ENCODE measurements at places on chromosomes 2 and 18.

- no peak for DNase-seq
Measured at GRCh38 chr2:111175615-111176014, 54.9 kb downstream of the BCL2L11 start.

GRCh38 chr2:59449274-59449673 lies 1104.2 kb downstream of the BCL11A start:
- DNase-seq: peak; percentile 10

DNA sequence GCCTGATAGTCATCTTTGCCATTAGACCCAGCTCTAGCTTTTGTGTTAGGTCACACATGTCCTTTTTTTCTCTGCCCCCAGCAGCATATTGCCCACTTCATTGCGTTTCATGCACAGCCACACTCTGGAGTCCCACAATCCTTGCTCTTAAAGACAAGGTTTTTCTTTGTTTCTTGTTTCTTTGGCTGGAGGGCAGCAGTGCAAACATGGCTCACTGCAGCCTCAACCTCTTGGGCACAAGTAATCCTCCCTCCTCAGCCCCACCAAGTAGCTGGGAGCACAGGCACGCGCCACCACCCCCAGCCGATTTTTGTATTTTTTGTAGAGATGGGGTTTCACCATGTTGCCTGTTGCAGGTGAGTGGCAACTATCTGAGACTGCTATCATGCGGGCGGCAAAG lies 16.9 kb upstream of the PAPOLG start:
- no peak for DNase-seq

GRCh38 chr2:49189512-49190225 lies 35.4 kb upstream of the FSHR start:
- DNase-seq: no peak

DNA sequence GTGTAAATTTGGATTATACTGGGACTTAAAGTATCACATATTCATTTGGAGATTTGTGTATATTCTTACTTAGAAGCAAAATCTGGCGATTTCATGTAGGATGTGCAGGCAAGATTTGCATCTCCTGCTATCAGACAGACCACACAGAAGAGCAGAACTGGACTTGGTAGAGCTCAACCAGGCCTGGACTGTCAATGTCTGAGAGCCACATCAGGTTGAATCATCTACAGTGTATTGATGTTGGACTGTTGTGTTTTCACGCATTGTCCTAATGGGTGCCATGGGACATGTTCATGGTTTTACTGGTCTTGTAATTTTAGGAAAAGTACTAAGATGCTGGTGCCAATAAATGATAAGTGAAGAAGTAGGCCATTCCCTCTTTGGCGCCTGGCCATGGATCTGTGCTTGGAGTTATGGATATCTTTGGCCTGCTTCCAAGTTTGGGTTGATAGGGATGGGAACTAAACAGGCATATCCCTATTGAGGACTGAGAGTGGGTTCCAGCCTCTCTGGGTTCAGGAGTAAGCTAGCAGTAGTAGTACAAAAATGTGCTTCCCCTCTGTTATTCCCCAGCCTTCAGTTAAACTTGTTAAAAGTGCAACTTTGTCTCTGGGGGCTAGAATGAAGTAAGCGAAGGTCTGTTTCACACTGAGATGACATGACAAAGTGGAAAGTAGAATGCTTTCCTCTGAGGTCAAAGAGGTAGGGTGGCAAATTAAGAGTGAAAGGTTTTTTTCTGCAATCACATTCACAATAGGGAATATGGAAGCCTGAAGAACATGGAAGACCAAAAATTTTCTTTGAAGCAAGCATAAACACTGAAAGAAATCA lies 49.2 kb upstream of the NEMP2 start:
- DNase-seq: no peak

GRCh38 chr2:60070196-60070595 lies 483.3 kb downstream of the BCL11A start:
- no peak for DNase-seq

GRCh38 chr2:215863687-215864086 lies 149.7 kb downstream of the MREG start:
- peak; percentile 28 for DNase-seq

DNA sequence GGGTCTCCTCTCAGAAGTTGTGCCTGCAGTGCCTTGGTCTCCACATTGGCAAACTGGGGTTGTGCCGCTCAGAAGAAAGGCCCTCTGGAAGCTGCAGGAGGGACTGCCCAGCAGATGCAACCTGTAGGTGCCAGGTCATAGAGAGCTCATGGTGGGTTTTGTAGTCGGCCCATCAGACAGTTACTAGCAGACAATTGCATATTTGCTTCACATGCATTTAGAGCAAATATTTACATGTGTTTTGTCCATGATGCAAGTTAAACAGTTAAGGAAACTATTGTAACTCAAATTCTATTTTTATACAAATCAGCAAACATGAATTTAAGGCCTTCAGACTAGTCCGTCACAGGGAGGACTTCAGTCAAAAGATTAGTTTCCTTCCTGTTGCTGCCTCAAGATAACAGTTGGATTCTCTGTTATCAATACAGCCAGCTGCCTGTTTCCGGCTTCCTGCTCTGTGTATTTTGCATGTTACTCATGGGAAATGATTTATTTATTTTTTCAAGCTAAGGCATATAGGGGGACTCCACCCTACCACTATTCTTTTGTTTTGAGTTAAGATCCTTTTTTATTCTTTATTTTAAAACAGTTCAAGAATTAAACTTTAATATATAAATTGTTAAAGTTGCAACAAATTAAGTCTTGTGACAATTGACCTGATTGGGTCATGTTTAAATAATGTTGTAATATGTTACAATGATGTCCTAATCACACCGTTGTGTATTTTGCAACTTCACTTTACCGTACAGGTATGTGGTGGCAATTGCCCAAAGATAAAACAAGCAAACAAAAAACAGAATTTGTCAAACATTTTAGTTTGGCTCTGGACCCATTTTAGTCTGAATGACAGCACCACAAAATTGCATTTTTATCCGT lies 133.5 kb downstream of the SPTBN1 start:
- no peak for DNase-seq

DNA sequence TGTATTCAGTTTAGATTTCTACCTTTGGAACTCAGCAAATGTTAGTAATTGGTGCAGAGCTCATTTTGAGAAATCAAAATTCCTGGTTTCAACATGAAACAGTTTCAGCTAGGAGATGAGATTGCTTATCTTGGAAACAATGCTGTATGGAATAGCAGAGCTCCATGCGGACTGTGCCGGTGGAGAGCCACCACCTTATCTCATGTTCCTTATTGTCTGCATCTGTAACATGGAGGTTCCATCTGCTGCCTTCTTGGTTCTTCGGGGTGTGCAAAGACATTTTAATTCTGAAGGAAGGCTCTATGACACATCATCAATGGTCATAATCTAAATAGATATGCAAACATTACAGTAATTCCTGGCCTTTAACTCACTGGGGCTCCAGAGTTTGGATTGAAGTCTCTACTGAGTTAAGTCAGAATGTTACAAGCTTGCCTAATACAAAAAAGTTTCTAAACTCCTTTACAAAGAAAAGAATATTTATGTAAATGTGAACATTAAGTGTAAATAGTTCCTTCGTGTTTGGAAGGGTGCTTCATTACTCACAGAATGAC lies 65.3 kb downstream of the PRKRA start:
- DNase-seq: no peak

DNA sequence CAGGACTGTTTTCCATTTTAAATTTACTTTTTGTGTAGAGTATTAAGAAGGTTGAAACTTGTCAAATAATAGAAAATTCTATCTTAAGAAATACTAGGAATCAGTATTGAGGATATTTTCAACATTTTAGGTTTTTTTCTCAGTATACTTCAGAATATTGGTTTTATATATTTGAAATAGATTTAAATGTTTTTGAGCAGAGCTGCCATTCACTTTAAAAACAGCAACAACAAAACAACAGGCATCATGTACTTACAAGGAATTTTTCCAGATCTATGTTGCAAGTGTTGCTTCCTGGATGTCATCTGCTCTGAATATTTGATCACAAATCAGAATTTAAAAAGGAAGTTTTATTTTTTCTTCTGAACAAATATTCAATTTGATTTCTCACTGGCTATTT lies 84.4 kb downstream of the DCDC2C start:
- DNase-seq: no peak

- DNase-seq: no peak
Measured at GRCh38 chr2:79369127-79369526, 143.7 kb upstream of the CTNNA2 start.

- peak; percentile 33 for DNase-seq
Measured at GRCh38 chr2:20507166-20507692, 60.4 kb downstream of the RHOB start.

GRCh38 chr18:44409515-44409914 lies 271.2 kb upstream of the SETBP1 start:
- no peak for DNase-seq

DNA sequence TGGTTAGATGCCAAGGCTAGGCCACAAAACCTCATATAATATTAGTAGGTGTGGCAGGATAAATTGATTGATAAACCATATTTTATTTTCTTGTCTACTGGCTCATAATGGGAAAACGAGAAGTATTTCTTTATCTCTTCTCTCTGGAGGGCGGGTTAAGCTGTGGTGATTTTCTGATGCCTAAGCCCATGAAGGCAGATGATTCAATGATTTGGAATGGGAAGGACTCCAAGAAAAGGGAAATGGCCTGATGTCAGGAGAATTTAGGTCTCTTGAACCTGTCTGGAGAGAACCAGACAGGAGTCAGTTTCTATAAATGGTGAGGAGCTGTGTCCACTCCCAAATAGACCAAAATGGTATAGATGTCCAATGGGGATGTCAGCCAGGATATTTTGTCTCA lies 18.7 kb upstream of the MAP4K3 start:
- DNase-seq: no peak

GRCh38 chr2:140178234-140178633 lies 1398.0 kb upstream of the NXPH2 start:
- DNase-seq: no peak

DNA sequence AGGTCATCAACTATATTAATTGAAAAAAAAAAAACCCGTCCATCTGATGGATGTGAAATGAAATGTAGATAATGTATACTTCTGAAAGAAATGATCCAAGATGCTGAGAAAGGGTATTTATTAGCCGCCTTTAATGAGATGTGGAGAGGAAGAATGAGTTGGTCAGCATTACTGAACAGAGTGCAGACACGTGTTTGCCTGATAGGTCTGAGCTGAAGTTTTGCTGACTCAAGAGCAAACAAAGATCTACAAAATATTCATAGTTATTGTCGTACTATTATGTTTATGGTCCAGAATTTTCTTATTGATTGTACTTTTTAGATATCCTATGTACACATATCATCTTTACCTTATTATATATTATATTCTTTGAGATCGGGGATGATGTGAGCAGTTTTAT lies 235.3 kb downstream of the RDH14 start:
- DNase-seq: peak; percentile 73

DNA sequence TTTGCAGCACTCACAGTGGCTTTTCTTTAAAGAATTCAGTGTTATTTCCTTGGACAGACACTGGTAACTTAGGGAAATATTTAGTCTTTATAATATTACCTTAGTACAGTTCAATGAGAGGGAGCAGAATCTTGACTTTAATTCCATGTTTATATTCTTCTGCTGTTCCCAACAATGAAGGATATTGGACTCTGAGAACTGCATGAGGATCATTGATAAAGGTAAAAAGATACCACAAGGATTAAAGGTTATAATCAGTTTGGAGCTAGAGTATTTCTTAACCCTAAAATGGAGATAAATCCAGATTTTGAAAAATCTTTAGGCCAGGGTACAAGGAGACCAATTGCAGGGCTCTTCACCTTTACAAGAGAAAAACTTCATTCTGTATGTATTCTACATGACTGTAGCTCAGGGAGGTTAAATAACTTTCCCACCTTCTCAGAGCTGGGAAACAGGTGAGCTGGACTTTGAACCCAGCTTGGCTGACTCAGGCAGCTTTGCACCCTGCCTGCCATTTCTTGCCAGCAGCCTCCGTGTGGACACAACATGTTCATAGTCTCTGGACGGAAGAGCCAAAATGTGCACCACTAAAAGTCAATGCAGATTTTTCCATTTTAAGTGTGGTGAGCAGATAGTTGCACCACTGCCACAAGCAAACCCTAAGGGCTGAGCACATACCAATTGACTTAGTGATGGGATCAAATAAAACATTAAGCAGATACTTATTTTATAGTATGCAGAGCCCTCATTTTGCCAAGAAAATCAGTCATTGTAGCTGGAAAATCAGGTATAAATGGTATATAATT lies 26.7 kb downstream of the UPP2 start:
- no peak for DNase-seq

- DNase-seq: no peak
Measured at GRCh38 chr18:75654386-75654785, 226.9 kb upstream of the SMIM21 start.

DNA sequence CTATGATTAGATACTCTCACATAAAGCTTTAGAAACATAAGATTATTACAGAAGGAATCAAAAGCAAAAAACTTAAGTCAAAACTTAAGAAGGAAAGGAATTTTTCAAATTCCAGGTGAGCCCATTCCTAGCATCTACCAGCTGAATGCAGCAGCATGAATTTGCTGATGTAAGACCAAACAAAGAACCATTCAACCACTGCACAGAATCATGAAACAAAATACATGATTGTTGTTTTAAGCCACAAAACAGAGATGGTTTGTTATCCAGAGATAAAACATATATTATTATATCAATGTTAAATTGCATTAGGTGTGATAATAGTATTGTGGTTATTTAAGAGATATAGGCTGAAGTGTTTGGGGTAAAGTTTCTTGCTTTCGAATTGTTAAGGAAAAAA lies 29.0 kb downstream of the PIGN start:
- no peak for DNase-seq

- DNase-seq: no peak
Measured at GRCh38 chr2:182241936-182242335, 184.9 kb downstream of the PDE1A start.

DNA sequence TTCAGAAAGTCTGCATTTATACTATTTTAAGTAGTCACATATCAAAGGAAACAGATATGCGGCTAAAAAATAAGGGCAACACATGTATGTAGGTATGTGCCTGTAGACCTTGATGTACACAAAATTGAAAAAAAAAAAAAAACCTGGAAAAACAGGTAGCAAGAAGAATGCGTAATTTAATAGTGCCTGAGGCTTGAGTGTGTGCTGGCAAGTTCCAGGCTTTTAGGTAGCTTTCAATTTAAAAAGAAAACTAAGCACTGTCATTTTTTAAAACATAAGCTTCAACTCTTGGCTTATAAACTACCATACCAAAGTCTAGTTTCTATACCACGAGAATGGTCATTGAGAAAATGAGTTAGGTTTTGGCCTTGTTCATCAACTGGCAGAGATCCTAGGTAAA lies 72.3 kb downstream of the OTX1 start:
- no peak for DNase-seq

DNA sequence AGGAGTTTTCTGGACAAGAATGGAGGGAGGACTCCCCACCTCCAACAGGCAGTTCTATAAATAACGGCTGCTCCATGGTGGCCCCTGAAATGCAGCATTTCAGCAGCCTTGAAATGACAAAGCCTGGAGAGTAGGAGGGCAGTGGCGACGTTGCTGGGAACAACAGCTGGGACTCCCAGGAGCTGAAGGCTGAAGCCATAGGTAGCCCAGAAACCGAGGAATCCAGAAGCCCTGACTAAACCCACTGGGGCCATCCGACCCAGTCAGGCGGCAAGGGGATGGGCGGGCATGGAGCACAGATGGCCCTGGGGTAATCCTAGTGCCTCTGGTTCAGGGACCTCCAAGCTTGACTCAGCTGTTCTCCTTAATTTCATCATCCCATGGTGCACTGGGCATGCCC lies 9.0 kb downstream of the PRKAG3 start:
- DNase-seq: no peak

Data from NCI-H510A treated with DMSO at 0.1 percent for 48 hours (cell line).